ENCODE measurements at places on chromosomes 5 and 9. TPM values are rescaled to one million over a fixed set of nuclear protein-coding genes. Genes with fewer than 3 reads are reported as not detected.

GRCh38 chr9:35666549-35666948, 1.6 kb upstream of the ARHGEF39 start:
- no peak for DNase-seq

DNA sequence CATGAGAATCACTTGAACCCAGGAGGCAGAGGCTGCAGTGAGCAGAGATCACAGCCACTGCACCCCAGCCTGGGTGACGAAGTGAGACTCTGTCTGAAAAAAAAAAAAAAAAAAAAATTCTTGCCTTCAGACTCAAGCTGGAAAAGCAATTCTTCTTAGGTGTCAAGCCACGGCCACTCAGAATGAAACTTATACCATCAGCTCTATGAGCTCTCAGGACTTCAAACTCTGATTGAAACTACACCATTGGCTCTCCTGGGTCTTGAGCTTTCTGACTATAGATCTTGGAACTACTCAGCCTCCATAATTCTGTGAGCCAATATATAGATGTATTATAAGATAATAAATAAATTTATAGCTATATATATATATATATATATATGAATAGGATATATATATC, 12.9 kb upstream of the FGF10 start:
- DNase-seq: no peak

DNA sequence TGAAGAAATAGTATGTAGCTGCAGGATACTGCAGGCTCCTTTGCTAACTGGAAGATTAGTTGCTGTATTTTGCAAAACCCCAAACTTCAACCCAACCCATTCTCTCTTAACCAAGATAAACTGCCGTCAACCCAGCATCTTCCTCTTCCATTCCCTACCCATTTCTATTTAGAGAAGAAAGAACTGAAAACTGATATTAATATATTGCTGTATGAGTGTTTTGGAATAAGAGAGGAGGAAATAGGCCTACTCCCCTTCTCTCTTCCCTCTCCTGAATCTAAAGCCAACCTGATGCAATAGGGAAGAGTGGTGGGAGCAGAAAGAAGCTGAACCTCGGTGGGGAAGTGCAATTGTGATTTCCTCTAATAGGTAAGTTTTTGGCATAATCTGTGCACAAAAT, 83.7 kb downstream of the TMEM215 start:
- no peak for DNase-seq

SLC27A6 gene
- total RNA-seq: 0.41 TPM

DNA sequence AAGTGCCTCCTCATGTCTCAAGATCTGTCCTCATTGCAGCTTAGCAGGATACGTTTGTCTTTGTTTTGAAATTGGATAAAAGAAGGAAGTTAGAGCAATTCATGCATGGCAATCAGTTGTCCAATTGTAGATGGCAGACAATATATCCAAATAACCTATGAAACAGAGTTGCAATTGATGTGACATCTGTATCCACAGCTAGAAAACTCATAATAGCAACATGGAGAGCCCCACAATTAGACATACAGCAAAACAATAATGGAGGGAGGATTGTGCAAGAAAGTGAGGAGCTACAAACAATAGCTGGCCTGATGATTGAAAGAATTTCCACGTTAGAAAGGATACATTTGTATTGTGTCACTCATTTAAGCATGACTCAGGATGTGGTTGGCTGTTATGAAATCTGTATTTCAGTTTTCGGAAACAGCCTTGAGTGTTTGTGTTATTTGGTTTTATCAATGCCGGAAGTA, 132.0 kb downstream of the FAM174A start:
- DNase-seq: no peak

PCDHAC1 gene
- total RNA-seq: 0.14 TPM

- DNase-seq: no peak
Measured at GRCh38 chr5:88746438-88746882, 136.5 kb downstream of the MEF2C start.

GRCh38 chr9:106981396-106982287, 118.7 kb downstream of the ZNF462 start:
- no peak for DNase-seq

BTNL8 gene
- 39.2 TPM for total RNA-seq

GRCh38 chr9:2925016-2925415, 81.1 kb upstream of the PUM3 start:
- DNase-seq: no peak

DNA sequence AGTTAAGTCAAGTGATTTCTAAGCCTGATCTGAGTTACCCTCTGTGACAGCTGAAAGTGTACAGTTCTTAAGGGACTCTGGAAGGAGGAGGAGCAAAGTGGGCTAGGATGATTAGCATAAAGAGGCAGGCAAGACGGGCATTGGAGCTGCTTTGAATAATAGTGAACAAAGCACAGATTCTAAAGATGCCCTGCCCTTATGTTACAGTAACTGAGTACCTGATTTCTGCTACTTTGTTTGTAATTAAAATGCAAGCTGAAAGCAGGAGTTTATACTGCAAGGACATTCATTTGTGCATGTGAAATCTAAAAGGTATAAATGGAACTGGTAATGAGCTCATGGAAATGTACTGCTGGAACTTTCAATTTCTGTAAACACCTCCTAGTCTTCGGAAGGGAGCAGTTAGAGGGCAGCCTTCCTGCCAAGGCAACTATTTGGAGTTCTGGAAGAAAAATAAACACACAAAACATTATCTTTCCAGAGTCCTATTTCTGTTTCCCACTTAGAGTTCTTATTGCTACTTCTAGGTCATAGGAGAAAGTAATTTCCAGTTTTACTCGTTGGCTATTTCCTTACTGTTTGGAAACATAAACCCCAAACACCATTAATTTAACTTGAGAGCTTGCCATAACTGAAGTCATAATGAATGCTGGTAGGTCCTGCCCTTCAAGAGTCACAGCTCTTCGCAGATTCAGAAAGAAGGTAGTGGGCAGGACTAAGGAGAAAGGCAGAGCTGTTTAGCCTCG, at the start of gene RANBP3L:
TSS of gene RANBP3L (minus strand) at position 45 of the 746 bp plus-strand sequence. CDS start 486 bp downstream, outside the sequence.
- peak; percentile 40 for DNase-seq

Data from mucosa of descending colon (tissue), 3 donors.